ENCODE measurements at places on chromosomes 4 and X. TPM values are rescaled to one million over a fixed set of nuclear protein-coding genes. Genes with fewer than 3 reads are reported as not detected.

- H3K4me3 ChIP-seq, result no peak overlapping the region
- no peak for DNase-seq
- H3K36me3 ChIP-seq, result no peaks in the 10 kb centered on the region
- no peaks in the 10 kb centered on the region for H3K4me1 ChIP-seq
- H3K27ac ChIP-seq, result no peak overlapping the region
Observed at GRCh38 chrX:96689991-96690390, 5.3 kb downstream of the DIAPH2 start.

DNA sequence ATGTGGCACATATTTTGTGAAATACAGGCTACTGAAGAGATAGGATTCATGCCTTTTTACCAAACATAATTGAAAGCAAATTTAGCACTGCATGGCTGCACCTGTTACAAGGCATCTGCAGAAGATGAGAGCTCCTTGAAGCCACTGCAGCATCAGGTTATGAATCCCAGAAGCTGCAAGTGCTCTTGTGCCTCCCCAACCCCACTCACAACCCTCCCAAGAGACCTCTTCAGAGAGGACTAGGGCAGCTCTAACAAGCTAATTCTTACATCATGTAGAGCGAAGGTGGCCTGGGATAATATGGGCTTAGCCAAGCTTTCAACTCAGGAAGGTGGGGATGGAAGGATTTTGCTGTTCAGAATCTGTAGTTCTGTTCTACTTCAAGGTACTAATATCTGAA, 27.2 kb downstream of the MFAP3L start:
- H3K27ac ChIP-seq, result no peak overlapping the region
- no peaks in the 10 kb centered on the region for H3K36me3 ChIP-seq
- H3K27me3 ChIP-seq, result no peaks in the 10 kb centered on the region
- DNase-seq, result no peak
- no peak overlapping the region for H3K4me3 ChIP-seq

- no peak overlapping the region for H3K4me3 ChIP-seq
- no peaks in the 10 kb centered on the region for H3K27me3 ChIP-seq
- H3K36me3 ChIP-seq, result no peaks in the 10 kb centered on the region
- DNase-seq, result no peak
- H3K27ac ChIP-seq, result no peak overlapping the region
Observed at GRCh38 chr4:24213961-24214360, 324.1 kb upstream of the PPARGC1A start.

GRCh38 chr4:184281231-184282139, 63.8 kb upstream of the ENPP6 start:
- no peak overlapping the region for H3K4me3 ChIP-seq
- H3K4me1 ChIP-seq, result no peaks in the 10 kb centered on the region
- no peak for DNase-seq

DNA sequence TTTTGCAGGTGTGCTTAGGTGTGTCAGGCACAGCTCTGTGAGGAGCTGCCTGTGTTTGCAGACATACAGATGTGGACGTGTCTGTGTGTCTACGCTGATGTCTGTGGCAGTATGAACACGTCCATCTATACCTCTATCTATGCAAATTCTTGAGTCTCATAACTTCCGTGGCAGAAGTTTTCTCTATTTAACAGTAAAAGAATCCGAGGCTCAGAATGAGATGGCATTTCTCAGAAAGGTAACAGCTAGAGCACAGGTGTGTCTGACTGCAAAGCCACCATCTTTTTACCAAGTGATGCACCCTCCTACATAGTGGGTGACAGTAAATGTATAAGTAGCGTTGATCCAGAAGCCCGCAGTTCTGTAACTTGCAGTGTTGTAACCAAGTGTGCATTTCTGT, 39.9 kb upstream of the CYP4V2 start:
- no peak overlapping the region for H3K4me3 ChIP-seq
- no peaks in the 10 kb centered on the region for H3K27me3 ChIP-seq
- H3K4me1 ChIP-seq, result peaks cover 2% of the 10 kb centered on the region
- no peak for DNase-seq

- H3K27ac ChIP-seq, result no peak overlapping the region
- H3K27me3 ChIP-seq, result no peaks in the 10 kb centered on the region
- no peaks in the 10 kb centered on the region for H3K36me3 ChIP-seq
- no peak for DNase-seq
- H3K4me3 ChIP-seq, result no peak overlapping the region
- H3K4me1 ChIP-seq, result peaks cover 5% of the 10 kb centered on the region
Observed at GRCh38 chr4:26909369-26909768, 48.7 kb downstream of the STIM2 start.

DNA sequence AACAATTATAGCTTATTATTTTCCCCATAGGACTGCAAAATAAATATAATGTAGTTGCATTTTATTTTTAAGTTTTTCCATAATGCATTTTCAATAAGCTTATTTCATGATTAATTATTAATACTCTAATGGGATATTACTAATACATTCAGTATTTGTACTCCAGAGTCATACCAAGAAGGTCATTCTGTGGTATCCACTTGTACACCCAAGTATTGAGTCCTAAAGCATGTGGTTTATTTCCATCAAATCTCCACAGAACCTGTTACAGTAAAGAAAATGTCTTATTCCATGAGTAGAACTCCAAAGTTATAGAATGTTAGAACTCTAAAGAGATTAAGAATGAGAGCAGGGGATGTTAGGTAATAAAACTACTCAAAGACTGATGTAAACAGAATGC, 30.6 kb downstream of the UGT2A3 start:
- H3K27ac ChIP-seq, result no peak overlapping the region
- no peak for DNase-seq
- no peaks in the 10 kb centered on the region for H3K27me3 ChIP-seq
- H3K4me1 ChIP-seq, result no peaks in the 10 kb centered on the region
- no peak overlapping the region for H3K4me3 ChIP-seq

DNA sequence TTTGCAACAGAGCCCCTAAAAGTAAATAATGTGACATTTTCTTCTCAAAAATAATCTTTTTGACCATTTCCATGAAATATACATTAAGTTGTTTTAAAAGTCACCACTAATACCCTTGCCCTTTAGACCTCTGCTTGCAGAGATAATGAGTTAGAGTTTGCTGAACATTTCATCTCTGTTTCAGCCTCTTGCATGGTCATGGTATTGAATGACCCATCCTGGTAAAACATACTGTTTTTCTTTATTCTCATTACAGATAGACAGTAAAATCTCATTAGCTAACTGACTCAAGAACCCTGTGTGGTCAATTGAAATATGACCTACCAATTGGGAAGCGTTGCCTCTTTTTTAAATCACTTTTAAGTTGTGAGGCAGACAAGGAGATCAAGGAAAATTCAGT, 916.7 kb downstream of the PDHA2 start:
- no peaks in the 10 kb centered on the region for H3K36me3 ChIP-seq
- H3K4me3 ChIP-seq, result no peak overlapping the region
- no peak for DNase-seq
- H3K4me1 ChIP-seq, result no peaks in the 10 kb centered on the region
- H3K27ac ChIP-seq, result no peak overlapping the region

- H3K27me3 ChIP-seq, result no peaks in the 10 kb centered on the region
- no peak overlapping the region for H3K4me3 ChIP-seq
- no peaks in the 10 kb centered on the region for H3K4me1 ChIP-seq
- H3K27ac ChIP-seq, result no peak overlapping the region
Observed at GRCh38 chr4:156553659-156554058, 417.9 kb downstream of the PDGFC start.

- H3K27me3 ChIP-seq, result no peaks in the 10 kb centered on the region
- DNase-seq, result no peak
- H3K36me3 ChIP-seq, result no peaks in the 10 kb centered on the region
- H3K4me3 ChIP-seq, result no peak overlapping the region
- no peak overlapping the region for H3K27ac ChIP-seq
- H3K4me1 ChIP-seq, result no peaks in the 10 kb centered on the region
Observed at GRCh38 chr4:152408514-152409327, 127.2 kb downstream of the FBXW7 start.

DNA sequence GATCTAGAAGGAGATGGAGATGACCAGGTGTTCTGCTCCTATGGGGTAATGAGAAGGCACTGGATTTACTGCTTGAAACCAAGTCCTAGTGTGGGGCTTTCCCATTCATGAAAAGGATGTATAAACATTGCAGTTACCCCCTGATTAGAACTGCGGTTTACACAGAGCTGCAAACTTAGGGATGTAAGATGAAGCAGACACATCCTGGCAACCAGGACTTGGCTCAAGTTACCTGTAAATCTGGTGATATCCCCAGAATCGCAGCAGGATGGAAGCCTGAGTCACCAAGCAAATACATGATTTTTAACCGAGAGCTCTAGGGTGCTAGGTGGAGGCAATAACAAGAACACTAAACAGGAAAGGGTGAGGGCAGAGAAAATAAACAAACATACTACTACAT, 178.6 kb upstream of the MAMLD1 start:
- H3K27ac ChIP-seq, result no peak overlapping the region
- H3K4me3 ChIP-seq, result no peak overlapping the region
- no peaks in the 10 kb centered on the region for H3K36me3 ChIP-seq
- no peaks in the 10 kb centered on the region for H3K27me3 ChIP-seq
- DNase-seq, result no peak

- H3K36me3 ChIP-seq, result no peaks in the 10 kb centered on the region
- no peaks in the 10 kb centered on the region for H3K27me3 ChIP-seq
- H3K27ac ChIP-seq, result no peak overlapping the region
Observed at GRCh38 chrX:150455215-150455608, 92.1 kb downstream of the MAMLD1 start.

GRCh38 chr4:22521240-22521639, 5.4 kb upstream of the ADGRA3 start:
- no peaks in the 10 kb centered on the region for H3K27me3 ChIP-seq
- no peak overlapping the region for H3K4me3 ChIP-seq
- no peak overlapping the region for H3K27ac ChIP-seq
- no peak for DNase-seq

GRCh38 chr4:158535130-158535614, 13.5 kb downstream of the RXFP1 start:
- H3K4me3 ChIP-seq, result no peak overlapping the region
- no peak overlapping the region for H3K27ac ChIP-seq
- no peak for DNase-seq
- H3K36me3 ChIP-seq, result no peaks in the 10 kb centered on the region
- no peaks in the 10 kb centered on the region for H3K27me3 ChIP-seq

- H3K4me3 ChIP-seq, result no peak overlapping the region
- no peaks in the 10 kb centered on the region for H3K27me3 ChIP-seq
- no peak overlapping the region for H3K27ac ChIP-seq
Observed at GRCh38 chr4:52585379-52585778, 73.7 kb downstream of the USP46 start.

DNA sequence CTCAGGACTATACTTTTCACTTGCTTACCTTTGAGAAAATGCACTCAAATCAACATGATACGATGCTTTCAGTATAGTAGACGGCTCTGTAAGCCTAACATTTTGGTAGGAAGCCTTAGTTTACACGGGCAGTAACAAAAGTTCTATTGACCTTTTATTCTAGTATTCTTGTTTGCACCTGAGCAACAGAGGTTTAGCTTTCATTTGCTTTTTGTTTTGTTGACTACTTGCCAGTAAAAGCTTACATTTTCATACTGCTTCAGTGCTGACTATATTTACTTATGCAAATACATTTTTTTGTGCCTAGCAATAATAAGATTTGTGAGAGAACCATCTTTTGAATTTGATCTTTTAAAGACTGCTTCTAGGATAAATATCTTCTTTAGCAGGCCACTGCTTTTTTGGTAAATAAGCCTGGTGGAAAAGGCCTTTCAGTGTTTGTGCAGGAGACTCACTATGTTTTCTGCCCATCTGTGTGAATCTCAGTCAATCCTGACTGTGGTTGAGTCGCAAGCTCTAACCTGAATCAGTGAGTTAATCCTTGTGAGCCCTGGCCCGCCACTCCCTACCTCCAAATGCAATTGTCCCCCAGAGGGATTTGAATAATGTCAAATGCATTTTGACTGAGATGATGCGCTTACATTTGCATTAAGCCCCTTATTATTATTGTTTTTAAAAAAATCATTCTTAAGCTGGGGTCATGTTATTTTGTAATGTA, 21.9 kb downstream of the FHIP1A start:
- no peak for DNase-seq
- H3K4me1 ChIP-seq, result peaks cover 49% of the 10 kb centered on the region
- peak overlapping the region; percentile 0 for H3K27ac ChIP-seq
- H3K4me3 ChIP-seq, result no peak overlapping the region
- H3K36me3 ChIP-seq, result no peaks in the 10 kb centered on the region
- no peaks in the 10 kb centered on the region for H3K27me3 ChIP-seq

DNA sequence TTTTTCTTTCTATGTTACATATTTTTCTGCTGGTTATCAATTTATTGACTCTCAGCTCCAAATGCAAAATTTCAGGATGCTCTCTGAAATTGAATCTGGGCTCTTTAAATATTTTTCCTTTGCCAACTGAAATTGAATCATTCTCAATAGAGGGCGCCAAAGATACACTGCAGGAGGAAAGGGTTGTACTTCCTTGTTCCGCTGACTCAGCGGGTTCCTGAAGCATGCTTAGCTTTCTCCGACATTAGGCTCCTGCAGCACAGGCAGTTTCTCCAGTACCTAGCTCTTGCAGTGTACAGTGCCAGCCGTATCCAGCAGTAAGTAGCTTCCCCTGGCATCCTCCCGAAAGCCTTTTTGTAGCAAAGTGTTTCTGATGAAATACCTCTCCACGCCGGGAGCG, 28.8 kb upstream of the CFAP47 start:
- peak; percentile 57 for DNase-seq
- H3K27ac ChIP-seq, result no peak overlapping the region
- no peaks in the 10 kb centered on the region for H3K4me1 ChIP-seq
- H3K36me3 ChIP-seq, result no peaks in the 10 kb centered on the region
- no peak overlapping the region for H3K4me3 ChIP-seq

- no peaks in the 10 kb centered on the region for H3K27me3 ChIP-seq
- no peaks in the 10 kb centered on the region for H3K36me3 ChIP-seq
- H3K27ac ChIP-seq, result no peak overlapping the region
- peaks cover 7% of the 10 kb centered on the region for H3K4me1 ChIP-seq
- peak; percentile 33 for DNase-seq
Observed at GRCh38 chr4:114729068-114729738, 130.6 kb downstream of the UGT8 start.

GRCh38 chr4:13483768-13484121, 395 bp downstream of the RAB28 start:
- no peak for DNase-seq
- peak overlapping the region; percentile 95 for H3K27ac ChIP-seq
- no peaks in the 10 kb centered on the region for H3K36me3 ChIP-seq
- peak overlapping the region; percentile 60 for H3K4me3 ChIP-seq
- peaks cover 4% of the 10 kb centered on the region for H3K4me1 ChIP-seq
- no peaks in the 10 kb centered on the region for H3K27me3 ChIP-seq

- H3K4me1 ChIP-seq, result no peaks in the 10 kb centered on the region
- H3K27me3 ChIP-seq, result no peaks in the 10 kb centered on the region
- peak; percentile 74 for DNase-seq
- no peak overlapping the region for H3K4me3 ChIP-seq
- peak overlapping the region; percentile 63 for H3K27ac ChIP-seq
- H3K36me3 ChIP-seq, result no peaks in the 10 kb centered on the region
Observed at GRCh38 chr4:3384771-3385710, 56.7 kb upstream of the HGFAC start.

- no peaks in the 10 kb centered on the region for H3K4me1 ChIP-seq
- H3K27ac ChIP-seq, result no peak overlapping the region
- no peak for DNase-seq
- no peaks in the 10 kb centered on the region for H3K27me3 ChIP-seq
- no peak overlapping the region for H3K4me3 ChIP-seq
Observed at GRCh38 chr4:113537628-113538027, 223.9 kb downstream of the CAMK2D start.

The UNC5C gene
- 0.64 TPM for total RNA-seq

The ENPEP gene
- total RNA-seq, result 2.3 TPM

The MAP3K15 gene
- 0.75 TPM for total RNA-seq

The FHDC1 gene
- total RNA-seq, result 1.1 TPM

The PCDH19 gene
- 0.35 TPM for total RNA-seq

The ZNF718 gene
- 2.2 TPM for total RNA-seq

The ZDHHC15 gene
- 0.59 TPM for total RNA-seq

The TMEM255A gene
- total RNA-seq, result 0.52 TPM

The AREG gene
- total RNA-seq, result 0.67 TPM

The DOK7 gene
- 8.0 TPM for total RNA-seq

The SHOX gene
- not detected for total RNA-seq

The MAGEB3 gene
- not detected for total RNA-seq

The CRMP1 gene
- 3.5 TPM for total RNA-seq

The SRPK3 gene
- total RNA-seq, result 0.19 TPM

The ZIC3 gene
- not detected for total RNA-seq
